ENCODE measurements at places on chromosomes 7 and 10. TPM values are rescaled to one million over a fixed set of nuclear protein-coding genes. Genes with fewer than 3 reads are reported as not detected.
A peak's percentile ranks its signal among the peaks of the same experiment; 100 is the strongest.

SFTPA1 gene
- not detected for polyA plus RNA-seq

NUDCD3 gene
- 32.8 TPM for polyA plus RNA-seq

PKD2L1 gene
- 0.25 TPM for polyA plus RNA-seq

GRCh38 chr10:37812290-37812689 is 45.1 kb downstream of the ZNF248 start:
- no peaks in the 10 kb centered on the region for H3K27me3 ChIP-seq
- H3K36me3 ChIP-seq = peaks cover 28% of the 10 kb centered on the region
- DNase-seq = no peak
- H3K27ac ChIP-seq = no peak overlapping the region
- no peak overlapping the region for H3K4me3 ChIP-seq

DNA sequence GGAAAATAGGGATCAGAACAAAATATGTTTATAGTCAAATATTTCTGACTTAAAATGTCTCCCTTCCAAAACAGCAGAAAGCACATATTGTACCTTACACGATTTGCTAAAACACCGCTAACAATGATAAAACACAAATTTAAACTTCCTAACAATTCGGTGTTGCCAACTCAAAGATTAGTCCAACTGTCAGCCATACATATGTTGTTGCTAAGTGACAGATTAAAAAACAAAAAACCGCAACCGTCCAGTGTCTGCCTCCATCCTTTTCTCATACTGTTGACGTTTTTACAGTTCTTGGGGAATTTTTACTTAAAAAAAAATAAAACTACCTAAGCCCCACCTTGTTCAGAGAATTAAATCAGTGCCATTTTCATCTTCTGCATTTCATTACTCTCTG is 118.0 kb downstream of the RAB11FIP2 start:
- no peak overlapping the region for H3K27ac ChIP-seq
- no peaks in the 10 kb centered on the region for H3K36me3 ChIP-seq

- no peaks in the 10 kb centered on the region for H3K4me1 ChIP-seq
- H3K4me3 ChIP-seq = no peak overlapping the region
- no peak for DNase-seq
- H3K27ac ChIP-seq = no peak overlapping the region
- peaks cover 31% of the 10 kb centered on the region for H3K27me3 ChIP-seq
- H3K36me3 ChIP-seq = no peaks in the 10 kb centered on the region
Measured at GRCh38 chr7:149232362-149232761, 7.1 kb upstream of the ZNF212 start.

- no peaks in the 10 kb centered on the region for H3K4me1 ChIP-seq
- H3K27me3 ChIP-seq = peaks cover 73% of the 10 kb centered on the region
- no peaks in the 10 kb centered on the region for H3K36me3 ChIP-seq
- DNase-seq = no peak
- no peak overlapping the region for H3K27ac ChIP-seq
- H3K4me3 ChIP-seq = no peak overlapping the region
Measured at GRCh38 chr10:23198940-23199767, 7.0 kb downstream of the PTF1A start.

GRCh38 chr7:95470452-95470851 is 15.3 kb upstream of the ASB4 start:
- peaks cover 17% of the 10 kb centered on the region for H3K4me1 ChIP-seq
- peak; percentile 9 for DNase-seq
- no peak overlapping the region for H3K27ac ChIP-seq
